ENCODE measurements at places on chromosomes 3 and 15.

- no peak for DNase-seq
Measured at GRCh38 chr15:86557018-86557550, 477.4 kb downstream of the AGBL1 start.

GRCh38 chr3:52190294-52191074, 7.5 kb upstream of the ALAS1 start:
- no peak for DNase-seq

GRCh38 chr3:12131351-12132090, 27.2 kb downstream of the TIMP4 start:
- DNase-seq, result no peak

- DNase-seq, result no peak
Measured at GRCh38 chr3:36679384-36680200, 84.8 kb downstream of the DCLK3 start.

GRCh38 chr3:155714295-155714718, 30.6 kb downstream of the PLCH1 start:
- DNase-seq, result no peak

- DNase-seq, result no peak
Measured at GRCh38 chr3:34258271-34258998, 460.0 kb downstream of the PDCD6IP start.

DNA sequence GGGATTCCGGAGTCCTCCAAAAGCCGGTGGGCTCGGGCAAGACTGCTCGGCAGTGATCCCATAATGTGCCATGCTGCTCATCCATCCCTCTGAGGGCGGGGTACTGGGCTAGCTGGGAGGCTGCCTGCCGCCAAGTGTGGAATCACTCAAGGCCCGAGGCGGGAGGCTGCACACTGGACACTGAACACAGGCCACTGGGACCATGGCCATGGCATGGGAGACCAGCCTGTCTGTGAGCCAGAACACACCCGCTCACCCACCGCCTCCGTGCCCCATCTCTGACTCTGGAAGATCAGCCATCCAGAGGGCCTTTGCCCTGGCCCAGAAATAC, 1.4 kb downstream of the C3orf22 start:
- DNase-seq, result no peak

DNA sequence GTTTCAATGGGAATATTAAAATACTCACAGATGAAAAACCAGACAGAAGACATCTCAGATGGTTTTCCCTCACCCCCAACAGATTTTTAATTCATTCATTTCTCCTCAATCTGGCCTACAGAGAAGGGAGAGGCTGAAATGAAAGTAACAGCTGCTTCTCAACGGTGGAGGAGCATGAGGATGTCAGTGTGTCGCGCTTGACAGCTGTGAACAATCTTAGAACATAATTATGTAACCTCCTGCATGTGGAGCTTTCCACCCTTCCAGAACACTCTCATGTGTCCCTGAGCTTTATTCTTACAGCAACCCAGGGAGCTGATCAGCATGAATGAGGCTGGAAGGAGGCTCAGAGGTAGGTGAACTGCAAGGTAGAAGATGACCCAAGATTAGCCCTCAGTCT, 52.7 kb downstream of the MB21D2 start:
- DNase-seq, result no peak

- peak; percentile 12 for DNase-seq
Measured at GRCh38 chr3:89521328-89521727, 413.9 kb downstream of the EPHA3 start.

GRCh38 chr3:151864423-151865101, 8.9 kb upstream of the SUCNR1 start:
- DNase-seq, result no peak

GRCh38 chr3:48318713-48319468, 14.6 kb downstream of the SPINK8 start:
- DNase-seq, result no peak

DNA sequence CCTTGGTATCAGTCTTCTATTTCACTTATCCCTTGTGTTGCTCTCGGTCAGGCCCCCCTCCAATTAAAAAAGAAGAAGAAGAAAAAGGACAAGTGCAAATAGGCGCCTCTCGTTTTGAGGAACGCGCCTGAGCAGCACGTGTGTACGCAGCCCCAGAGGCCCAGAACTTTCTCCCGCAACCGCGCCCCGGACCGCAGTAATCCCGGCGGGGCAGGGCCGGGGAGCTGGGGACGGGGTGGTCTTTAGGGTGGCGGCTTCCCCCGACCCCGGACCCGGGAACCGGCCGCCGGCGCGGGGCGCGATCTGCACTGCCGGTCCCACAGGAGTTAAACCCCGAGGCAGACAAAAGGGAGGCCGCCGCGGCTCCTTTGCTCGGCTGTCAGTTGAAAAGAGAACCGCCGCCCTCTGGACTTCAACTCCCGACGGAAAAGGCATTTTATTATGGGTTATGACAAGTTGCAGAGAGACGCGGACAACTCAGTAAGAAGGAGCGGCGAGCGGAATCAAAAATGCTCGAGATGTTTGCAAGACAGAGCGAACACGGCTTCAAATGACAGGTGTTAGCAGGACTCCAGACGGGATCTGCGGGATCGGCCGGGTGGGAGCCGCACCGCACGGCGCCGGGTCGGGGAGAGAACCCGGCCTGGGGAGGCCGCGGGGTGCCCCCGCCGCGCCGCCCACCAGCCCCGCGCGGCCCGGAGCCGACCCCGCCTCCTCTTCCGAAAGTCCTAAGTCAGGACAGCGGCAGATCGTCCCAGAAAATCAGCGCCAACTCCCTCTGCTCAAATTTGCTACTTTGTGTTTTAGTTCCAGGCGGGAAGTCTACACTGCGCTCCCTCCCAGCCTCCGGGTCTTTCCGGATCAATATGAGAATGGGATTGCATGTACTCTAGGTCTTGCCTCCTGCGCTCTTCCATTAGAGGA, 79.0 kb downstream of the NR2F2 start:
- DNase-seq, result no peak

- peak; percentile 4 for DNase-seq
Measured at GRCh38 chr3:70550723-70551319, 238.4 kb upstream of the MDFIC2 start.

DNA sequence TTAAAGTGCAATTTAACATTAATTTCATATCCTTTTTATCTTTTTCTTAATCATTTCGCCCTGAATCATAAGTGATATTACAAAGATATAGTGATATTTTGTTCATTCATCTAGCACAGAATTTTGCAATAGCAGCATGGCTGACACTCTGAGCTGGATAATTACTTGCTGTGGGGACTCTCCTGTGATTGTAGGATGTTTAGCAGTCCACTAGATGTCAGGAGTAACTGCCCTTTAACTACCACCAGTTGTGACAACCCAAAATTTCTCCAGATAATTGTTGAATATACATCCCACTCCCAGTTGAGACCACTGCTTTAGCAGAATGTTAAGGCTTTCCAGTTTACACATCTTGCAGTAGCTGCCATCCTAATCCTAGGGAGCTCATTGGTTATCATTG, 196.8 kb upstream of the MBNL1 start:
- peak; percentile 53 for DNase-seq

GRCh38 chr3:141439589-141439988, 47.2 kb upstream of the RASA2 start:
- no peak for DNase-seq

DNA sequence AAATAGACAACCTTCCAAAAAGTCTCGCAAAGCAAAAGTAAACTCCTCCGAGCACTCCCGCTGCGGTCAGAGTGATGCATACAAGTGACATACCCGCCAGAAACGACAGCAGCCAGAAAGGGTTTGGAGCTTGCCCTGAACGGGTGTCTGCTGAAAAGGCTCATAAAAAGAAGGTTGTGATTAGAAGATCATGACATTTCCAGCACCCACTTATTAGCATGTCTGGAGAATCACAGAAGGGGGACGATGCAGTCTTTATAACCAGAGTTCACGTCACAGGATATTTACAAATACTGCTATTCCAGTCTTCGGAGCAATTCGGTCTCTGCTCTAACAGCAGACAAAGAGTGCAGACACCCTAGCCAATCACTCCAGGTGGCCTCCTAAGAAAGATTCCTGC, 59.1 kb upstream of the FRMD4B start:
- DNase-seq, result no peak

DNA sequence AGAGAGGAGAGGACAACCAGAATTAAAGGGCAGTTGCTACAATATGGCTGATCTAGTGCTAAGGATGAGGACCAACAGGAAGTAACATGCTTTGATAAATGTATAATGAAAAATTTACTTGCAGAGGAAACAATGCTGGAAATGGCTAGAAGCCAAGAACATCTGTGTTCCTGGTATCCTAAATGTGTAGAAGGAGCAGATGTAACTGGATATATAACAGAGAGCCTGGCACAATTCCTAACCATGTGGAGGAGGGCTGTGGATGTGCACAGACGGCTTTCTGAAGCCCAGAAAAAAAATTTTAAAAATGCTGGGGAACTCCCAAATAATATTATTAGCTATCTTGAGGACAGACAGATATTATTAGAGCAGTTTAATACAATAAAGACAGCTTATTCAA, 159.4 kb upstream of the GBE1 start:
- DNase-seq, result peak; percentile 45

DNA sequence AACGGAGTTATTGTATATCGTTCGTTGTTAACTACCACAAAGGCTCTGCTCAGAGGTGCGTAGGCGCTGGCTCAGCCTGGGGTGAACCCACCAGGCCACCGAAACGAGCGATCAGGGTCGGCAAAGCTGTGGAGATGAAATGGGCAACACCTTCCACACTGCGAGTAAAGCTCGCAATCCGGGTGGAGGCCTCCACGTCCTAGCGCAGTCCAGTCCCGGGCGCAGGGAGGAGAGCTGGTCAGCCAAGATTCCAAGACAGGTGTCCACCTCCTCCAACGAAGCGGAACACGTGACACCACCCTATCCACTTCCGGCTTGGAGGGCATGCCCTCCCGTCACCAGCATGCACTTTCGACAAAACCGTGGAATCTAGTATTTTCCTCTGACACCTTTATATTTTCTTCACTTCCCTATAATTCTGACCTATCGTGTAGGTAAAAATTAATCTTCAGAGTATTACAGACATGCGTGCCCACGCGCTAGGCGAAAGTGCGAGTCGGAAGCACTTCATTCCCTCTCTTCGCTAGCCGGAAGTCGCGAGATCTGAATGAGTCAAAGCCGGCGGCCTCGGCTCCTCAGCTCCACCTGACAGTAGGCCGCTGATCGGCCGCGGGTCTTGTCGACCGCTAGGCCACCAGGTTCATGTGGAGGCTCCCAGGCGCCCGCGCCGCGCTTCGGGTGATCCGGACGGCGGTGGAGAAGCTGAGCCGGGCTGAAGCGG, at the start of gene PDE12:
Gene PDE12 (plus strand): TSS at position 537 of the 721 bp plus-strand sequence. CDS start 106 bp downstream, at position 643.
- peak; percentile 73 for DNase-seq

DNA sequence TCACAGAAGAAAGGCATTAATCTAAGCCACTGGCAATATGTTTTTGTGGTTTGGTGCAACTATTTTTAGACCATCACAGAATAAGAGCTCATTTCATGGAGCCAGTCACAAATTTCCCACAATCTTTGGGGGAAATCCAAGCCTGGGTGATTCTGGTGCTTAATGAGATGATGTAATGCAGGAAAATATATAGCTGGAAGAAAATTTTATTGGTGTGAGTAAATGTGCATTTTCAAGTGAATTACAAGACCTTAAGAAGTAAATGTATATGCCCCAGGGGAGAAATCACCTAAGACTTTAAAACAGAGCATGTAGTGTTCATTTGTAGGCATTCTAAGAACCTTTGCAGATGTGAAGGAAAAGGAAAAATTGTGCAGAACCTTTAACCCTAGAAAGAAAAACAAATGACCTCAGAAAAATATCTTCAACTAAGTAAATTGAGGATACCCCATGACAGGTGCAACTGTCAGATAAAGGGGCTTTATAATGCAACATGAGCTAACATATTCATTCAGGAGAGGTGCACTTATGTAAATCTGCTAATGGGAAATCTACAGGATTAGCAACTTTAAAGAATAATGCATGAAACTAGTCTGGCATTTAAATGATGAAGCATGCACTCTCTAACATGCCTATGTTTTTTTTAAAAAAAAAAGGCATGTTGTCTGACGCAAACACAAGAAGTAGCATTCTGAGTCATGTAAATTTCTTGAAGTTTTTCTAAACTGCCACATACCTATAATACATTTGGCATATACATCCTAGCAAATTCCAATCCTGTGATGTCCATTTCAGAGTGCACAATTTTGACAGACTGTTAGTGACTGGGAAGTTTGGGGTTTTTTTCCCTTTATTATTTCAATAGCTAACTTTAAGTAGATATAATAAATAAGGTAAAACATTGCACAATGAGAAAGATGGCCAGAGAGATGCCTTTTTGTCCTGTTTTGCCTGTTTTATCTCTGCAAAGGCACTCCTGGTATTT, 105.1 kb downstream of the MEX3B start:
- no peak for DNase-seq

DNA sequence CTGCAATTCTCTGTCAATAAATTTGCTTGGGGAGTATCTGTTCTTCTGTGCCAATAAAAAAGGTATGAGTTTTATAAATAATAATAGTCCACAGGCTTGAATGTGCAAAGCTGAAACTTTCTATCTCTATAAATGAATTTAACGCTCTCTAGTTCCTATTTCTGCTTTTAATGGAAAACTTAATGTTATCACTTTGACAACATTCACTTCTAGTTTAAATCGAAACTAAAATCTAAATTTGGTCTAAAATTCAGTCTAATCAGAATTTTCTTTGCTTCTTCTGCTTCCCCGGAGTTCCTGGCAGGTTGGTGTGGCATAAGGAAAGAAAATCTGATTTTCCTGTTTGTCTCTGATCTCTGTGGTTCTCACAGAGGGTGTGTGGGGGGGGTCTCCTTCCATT, 450.1 kb upstream of the TBL1XR1 start:
- no peak for DNase-seq

- DNase-seq, result no peak
Measured at GRCh38 chr3:49626101-49626581, 48.0 kb upstream of the APEH start.

GRCh38 chr3:30221619-30222018, 384.8 kb upstream of the TGFBR2 start:
- DNase-seq, result no peak

DNA sequence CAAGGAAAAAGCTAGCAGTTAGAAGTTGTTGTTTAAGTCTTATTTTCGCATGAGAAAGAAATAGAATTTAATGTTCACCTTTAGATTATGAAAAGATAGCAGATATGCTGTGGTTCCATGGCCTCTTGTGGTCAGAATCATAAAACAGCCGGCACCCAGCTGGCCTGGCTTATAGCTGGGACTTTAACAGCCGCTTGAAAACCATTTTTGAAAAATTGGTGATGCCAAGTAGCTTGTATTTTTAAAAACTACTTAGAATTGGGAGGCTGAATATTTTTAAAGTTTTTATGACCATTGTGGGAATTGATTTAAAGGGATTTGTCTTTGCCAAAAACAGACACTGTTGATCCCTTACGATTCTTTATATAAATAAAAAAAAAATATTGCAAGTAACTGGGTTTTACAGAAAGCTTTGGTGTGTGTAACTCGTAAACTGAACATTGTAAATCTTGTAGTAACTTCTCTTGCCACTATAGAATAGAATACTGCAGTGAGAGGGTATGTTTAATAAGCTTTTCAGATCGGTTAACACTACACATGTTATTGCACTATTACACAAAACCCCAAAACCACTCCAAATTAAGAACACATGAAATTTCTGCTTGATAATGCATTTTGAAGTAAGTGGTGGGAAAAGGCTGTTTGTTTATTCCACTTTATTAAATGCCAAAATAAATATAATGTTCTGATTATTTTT, 6.6 kb downstream of the ARRDC4 start:
- DNase-seq, result no peak

- no peak for DNase-seq
Measured at GRCh38 chr15:89395996-89396395, 61.4 kb upstream of the POLG start.

- no peak for DNase-seq
Measured at GRCh38 chr3:85979034-85979433, 1011.9 kb downstream of the VGLL3 start.

Measured in NCI-H1105 treated with DMSO at 0.1 percent for 48 hours (cell line).